ENCODE measurements at places on chromosomes 7 and 10. TPM values are rescaled to one million over a fixed set of nuclear protein-coding genes. Genes with fewer than 3 reads are reported as not detected.

The LMTK2 gene
- total RNA-seq = 6.4 TPM

The STAG3 gene
- total RNA-seq = 0.87 TPM

The GTF2IRD1 gene
- total RNA-seq = 5.8 TPM

The VWA2 gene
- total RNA-seq = 0.15 TPM

The MBL2 gene
- not detected for total RNA-seq

The ADAM12 gene
- 18.3 TPM for total RNA-seq

The LRRC4 gene
- total RNA-seq = not detected

The NYAP1 gene
- total RNA-seq = 0.59 TPM

The NKX1-2 gene
- total RNA-seq = not detected

The MPP7 gene
- total RNA-seq = not detected

The TMEM225B gene
- 0.87 TPM for total RNA-seq

The H2BK1 gene
- not detected for total RNA-seq

The INMT gene
- total RNA-seq = 220 TPM

The C10orf90 gene
- total RNA-seq = 0.15 TPM

The SPACDR gene
- total RNA-seq = 0.44 TPM

The CYP3A5 gene
- total RNA-seq = not detected
